Right lung (tissue), 10 donors: ENCODE measurements at places on chromosomes 11 and 22.
A peak's percentile ranks its signal among the peaks of the same experiment; 100 is the strongest.

GRCh38 chr22:36334821-36335603 is 52.8 kb downstream of the MYH9 start:
- DNase-seq = no peak

DNA sequence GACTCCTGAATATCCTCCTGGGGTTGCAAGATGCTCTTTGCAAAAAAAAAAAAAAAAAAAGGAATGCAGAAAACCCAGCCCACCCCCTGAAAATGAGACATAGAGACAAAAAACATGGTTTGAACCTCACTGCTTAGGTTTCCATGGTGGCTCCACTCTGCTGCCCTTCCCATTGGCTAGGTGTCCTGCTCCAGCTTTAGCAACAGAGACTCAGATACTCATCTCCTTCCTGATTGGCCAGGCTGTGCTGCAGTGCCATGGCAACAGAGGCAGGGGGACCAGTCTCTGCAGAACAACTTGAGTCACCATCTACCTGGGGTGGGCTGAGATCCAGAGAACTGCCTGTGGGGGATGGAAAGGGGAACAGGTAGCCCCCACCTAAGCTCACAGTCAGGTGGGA is 17.4 kb upstream of the YWHAH start:
- DNase-seq = no peak

DNA sequence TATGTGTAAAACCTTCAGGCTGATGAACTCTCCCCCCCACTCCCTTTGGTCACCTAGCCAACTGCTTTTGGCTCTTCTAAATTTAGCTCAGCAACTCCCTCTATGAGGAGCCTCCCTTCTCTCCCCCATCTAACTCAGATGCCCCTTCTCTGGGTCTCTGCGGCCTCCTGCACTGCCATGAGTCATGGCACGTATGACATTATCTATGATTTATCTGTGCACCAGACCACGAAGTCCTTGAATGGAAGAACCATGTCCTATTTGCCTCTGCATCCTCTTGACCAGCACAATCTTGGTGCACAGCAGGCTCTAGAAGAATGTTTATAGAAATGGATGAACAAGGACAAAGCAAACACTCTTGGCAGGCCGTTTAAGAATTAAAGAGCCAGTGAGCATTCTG is 46.0 kb downstream of the RPL27A start:
- DNase-seq = no peak

DNA sequence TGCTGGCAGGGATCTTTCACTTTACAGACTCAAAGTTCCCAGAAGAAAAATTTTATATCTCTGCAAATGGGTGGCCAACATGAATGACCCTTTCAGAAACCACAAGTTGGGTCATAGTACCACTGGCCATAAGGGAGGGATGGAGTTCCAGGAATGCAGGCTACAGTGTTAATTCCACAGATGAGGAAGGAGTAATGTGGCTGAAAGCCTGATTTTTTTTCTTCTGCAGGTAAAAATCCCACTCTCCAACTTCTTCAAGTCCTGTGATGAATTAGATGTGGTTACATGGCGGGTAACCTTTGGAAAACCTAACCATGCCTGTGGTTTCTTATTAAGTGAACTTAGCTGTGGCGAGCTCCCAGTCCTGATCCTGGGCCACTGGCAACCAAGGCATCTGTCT is 103.2 kb downstream of the SLC1A2 start:
- no peak for DNase-seq

GRCh38 chr11:688681-689080 is 6.3 kb downstream of the DEAF1 start:
- DNase-seq = no peak

GRCh38 chr11:19980957-19981669 is 179.2 kb downstream of the DBX1 start:
- no peak for DNase-seq

- no peak for DNase-seq
Observed at GRCh38 chr11:108916935-108917334, 252.1 kb downstream of the DDX10 start.

- DNase-seq = no peak
Observed at GRCh38 chr11:58659404-58659803, 36.9 kb downstream of the CNTF start.

GRCh38 chr11:115344846-115345245 is 159.4 kb downstream of the CADM1 start:
- no peak for DNase-seq

- no peak for DNase-seq
Observed at GRCh38 chr11:74220376-74220775, 49.3 kb downstream of the PPME1 start.

GRCh38 chr22:24925586-24926427 is 20.7 kb downstream of the LHFPL7 start:
- no peak for DNase-seq

DNA sequence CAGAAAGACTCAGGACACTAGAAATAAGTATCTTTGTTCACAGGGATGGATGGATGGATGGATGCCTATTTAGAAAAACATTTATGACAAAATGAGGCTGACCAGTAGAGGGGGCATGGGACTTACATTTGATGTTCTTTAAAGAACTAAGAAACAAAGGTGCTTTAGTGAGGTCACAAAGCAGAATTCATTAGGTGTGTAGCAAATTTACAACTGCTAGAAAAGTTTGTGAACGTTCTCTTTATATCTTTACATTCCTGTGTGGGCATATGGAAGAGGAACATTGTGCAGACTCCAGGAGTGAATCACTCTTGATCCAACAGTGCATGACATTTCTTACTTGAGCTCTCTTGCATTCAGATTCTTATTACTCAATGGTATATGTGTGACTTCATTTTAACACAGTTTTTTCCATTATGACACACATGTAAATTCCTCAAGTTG is 15.8 kb upstream of the SIK2 start:
- DNase-seq = no peak

- DNase-seq = no peak
Observed at GRCh38 chr22:24003887-24004286, 1.4 kb downstream of the GSTT4 start.

- DNase-seq = no peak
Observed at GRCh38 chr22:28047740-28048139, 128.7 kb upstream of the PITPNB start.

- DNase-seq = no peak
Observed at GRCh38 chr11:125001849-125002248, 47.8 kb downstream of the CCDC15 start.

GRCh38 chr11:131253142-131253655 is 117.2 kb upstream of the NTM start:
- no peak for DNase-seq

DNA sequence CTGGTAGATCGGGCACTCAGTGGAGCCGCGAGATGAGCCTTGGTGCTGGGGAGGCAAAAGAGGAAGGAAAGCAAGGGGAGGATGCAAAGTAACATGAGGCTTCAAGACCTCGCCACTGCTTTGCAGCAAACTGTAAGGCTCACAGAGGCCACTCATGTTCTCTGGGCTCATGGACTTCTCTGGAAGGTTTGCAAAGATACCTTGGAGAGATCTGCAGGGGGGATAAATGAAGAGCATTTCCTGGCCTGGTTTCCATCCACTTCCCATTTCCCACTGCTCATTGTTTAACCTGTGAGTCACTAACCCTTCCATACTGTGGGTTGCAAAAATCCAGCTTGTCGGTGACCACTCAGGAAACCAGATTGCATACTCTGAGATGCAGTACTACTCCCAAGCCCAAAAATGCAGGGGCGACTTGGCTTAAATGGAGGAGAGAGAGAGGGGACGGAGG is 38.5 kb downstream of the OSBP2 start:
- no peak for DNase-seq

GRCh38 chr22:38731703-38732161 is 24.1 kb downstream of the SUN2 start:
- DNase-seq = no peak

DNA sequence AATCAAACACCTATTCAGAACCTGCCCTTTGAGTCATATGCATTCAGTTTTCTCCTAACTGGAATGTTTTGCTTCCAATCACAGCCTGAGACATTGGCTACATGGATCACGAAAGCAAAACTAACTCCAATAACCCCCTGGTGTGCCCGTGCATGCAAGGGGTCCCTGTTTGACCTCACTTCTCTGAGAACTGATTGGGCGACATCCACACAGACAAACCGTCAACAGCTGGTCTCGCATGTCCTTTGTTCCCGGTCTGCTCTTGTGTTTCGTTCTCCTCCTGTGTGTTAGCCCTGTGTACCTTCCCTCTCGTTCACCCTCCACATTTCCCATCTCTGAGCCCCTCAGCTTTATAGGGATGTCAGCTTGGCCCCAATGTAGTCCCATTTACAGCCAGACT is 67.2 kb upstream of the TTC12 start:
- no peak for DNase-seq

- no peak for DNase-seq
Observed at GRCh38 chr11:44621140-44621681, 55.7 kb downstream of the CD82 start.

- DNase-seq = peak; percentile 61
Observed at GRCh38 chr11:47161134-47161854, 15.4 kb downstream of the ARFGAP2 start.

DNA sequence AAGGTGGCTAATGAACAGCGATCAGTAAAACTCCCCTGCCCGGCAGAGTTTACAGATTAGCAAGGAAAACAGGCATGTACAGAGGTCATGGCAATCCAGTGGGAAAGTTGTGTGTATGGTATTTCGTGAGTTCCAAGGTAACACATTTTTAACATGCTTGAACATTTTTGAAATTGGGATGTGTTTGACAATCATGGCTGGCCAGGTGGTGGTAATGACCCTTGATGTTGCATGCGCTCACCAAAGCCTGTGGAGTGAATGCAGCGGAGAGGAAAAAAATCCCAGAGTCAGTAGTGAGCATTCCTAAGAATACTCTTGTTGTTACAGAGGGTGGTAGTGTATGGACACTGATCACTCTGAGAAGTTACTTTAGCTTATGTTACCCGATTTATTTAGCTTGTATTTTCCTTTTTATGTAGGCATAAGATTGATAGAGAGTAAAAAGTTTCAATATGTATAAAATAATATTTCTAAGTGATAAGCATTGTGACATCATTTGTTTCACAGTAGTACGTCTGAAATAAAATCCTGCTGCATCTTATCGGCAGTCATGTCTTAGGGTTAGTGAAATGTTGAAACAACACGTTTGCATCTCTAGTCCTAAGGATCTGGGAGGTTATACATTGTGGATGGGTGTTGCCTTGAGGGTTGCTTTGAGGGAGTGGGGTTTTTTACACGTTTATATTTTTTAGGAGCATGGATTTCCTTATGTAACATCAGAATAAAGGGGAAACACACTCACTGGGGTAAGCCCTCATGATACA is 8.7 kb downstream of the TEAD1 start:
- no peak for DNase-seq

GRCh38 chr11:117026593-117027330 is 71.5 kb downstream of the SIK3 start:
- DNase-seq = no peak

- no peak for DNase-seq
Observed at GRCh38 chr11:128904656-128905344, 13.6 kb downstream of the KCNJ5 start.

DNA sequence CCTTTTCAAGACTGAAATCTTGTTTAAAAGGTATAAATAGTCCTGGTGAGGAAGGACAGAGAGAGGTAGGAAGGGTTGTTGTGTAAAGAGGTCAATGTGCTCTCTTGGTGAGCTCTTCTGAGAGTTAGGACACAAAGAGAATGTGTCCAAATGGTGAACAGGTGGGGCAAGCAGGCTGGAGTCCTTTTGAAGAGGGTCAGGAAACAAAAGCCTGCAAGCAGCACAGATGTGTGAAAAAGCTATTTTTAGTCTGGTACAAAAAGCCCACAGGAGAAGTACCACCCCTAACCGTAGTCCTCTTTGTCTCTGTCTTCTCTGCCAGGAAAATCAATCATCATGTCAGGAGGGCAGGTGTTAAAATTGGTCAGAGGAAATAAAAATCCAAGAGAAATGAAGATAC is 54.4 kb upstream of the SYN3 start:
- no peak for DNase-seq

GRCh38 chr11:67027943-67028542 is 5.1 kb downstream of the SYT12 start:
- DNase-seq = no peak

GRCh38 chr22:19877626-19878339 is 23.1 kb upstream of the GNB1L start:
- no peak for DNase-seq

- DNase-seq = no peak
Observed at GRCh38 chr11:75565221-75565814, 3.3 kb downstream of the SERPINH1 start.

DNA sequence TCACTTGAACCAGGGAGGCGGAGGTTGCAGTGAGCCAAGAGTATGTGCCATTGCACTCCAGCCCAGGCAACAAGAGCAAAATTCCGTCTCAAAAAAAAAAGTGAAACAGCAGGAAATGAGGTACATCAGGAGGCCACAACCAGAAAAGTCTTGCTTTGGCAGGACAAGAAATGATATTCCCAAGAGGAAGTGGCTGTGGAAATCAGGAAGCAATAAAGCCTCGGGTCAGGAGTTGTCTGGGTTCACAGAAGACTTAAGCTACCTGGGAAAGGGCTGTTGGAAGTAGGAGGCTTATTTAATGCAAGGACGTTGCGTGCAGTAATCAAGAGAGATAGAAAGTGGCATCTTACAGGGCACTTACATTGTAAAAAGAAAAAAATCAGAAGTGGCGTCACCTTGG is 9.2 kb upstream of the RELT start:
- DNase-seq = no peak

- no peak for DNase-seq
Observed at GRCh38 chr22:24161909-24162308, 19.4 kb upstream of the SUSD2 start.

DNA sequence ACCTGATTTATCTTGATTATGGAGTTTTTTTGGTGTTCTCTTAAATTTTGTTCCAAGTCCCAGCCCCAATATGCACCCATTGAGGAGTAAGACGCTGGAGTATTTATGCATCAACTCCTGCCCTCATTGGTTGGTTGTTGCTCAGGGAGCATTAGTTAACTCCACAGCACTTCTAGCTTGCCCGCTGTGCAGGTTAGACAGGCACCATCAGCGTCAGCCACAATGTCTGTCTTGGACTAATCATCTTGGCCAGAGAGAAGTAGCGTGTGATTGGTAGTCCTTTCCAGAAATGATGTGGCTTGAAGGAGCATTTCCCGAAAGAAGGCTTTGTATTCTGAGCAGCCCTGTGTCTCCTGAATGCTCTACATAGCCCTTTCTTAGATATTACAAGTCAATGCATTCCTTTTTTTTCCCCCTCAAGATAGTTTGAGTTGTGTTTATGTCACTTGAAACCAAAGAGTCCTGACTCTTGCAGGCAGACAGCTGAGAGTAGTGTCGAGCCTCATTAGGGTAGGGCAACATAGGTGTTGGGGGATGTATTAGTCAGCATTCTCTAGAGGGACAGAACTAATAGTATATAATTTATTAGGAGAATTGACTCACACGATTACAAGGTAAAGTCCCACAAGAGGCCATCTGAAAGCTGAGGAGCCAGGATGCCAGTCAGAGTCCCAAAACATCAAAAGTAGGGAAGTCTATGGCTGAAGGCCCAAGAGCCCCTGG is 94.6 kb upstream of the RCN1 start:
- no peak for DNase-seq
